ENCODE measurements at places on chromosomes 11 and 22. TPM values are rescaled to one million over a fixed set of nuclear protein-coding genes. Genes with fewer than 3 reads are reported as not detected.

DNA sequence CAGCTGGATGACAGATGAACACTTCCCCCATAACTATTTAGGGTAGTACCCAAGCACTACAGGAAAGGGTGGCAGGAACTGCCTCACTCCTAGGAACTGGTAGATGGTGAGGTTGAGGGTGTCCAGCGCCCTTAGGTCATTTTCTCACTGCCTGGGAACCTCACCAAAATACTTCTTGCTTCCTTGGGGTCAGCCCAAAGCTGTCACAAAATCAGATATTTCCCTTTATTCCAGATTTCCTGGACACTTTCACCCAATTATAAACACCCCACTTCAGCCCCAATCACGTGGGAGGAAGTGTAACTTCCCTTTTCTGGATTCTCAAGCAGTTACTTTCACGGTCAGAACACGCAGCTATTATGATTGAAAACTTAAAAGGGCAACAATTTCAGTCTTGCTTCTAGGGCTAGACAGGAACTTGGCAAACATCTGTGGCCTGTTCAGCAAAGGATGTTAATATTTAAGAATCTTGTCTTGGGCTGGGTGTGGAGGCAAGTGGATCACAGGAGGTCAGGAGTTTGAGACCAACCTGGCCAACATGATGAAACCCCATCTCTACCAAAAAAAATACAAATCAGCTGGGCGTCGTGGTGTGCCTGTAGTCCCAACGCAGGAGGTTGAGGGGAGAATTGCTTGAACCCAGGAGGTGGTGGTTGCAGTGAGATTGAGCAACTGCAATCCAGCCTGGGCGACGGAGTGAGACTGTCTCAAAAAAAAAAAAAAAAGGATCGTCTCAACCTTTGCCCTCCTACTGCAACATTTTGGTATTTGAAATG, 4.0 kb downstream of the FTH1 start:
- no peak for DNase-seq

GRCh38 chr11:81070948-81071347, 1630.1 kb upstream of the TENM4 start:
- no peak for DNase-seq

GRCh38 chr22:39924286-39924685, 23.4 kb downstream of the GRAP2 start:
- DNase-seq, result no peak

DNA sequence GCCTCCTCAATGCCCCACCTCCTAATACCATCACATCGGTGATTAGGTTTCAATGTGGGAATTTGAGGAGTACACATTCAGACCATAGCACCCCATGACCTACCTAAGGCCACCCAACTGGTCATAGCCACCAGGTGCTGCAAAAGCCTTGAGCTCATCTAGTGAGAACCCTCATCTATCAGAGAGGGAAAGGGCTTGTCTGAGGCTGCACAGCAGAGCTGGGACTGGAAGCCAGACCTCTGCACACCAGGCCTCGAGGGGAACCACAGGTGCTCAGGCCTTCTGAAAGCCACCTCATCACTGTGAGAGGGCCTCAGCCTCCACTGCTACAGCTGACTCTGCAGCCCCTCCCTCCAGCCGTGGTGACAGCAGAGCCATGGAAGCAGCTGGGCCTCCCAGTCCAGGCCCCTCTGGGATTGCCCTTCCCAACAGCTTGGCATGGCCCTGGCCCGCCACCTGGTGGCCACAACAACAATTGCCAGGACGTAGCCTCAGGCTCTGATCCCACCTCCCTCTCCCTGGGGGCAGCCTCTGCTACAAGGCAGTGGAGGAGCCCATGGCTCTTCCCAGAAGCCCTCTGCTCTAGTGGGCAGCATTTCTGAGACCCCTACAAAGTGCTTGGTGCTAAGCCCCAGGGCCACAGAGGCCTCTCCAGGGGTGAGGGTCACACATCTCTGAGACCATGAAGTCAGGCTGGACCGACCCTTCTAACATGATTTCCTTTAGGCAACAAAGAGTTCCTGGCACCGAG, 41.0 kb upstream of the PRDM11 start:
- DNase-seq, result peak; percentile 94

GRCh38 chr22:35033635-35034296, 32.2 kb upstream of the ISX start:
- no peak for DNase-seq

GRCh38 chr22:45426387-45426786, 12.9 kb downstream of the RIBC2 start:
- no peak for DNase-seq

LDLRAD3 gene
- 35.6 TPM for total RNA-seq

CD3D gene
- total RNA-seq, result not detected

CD3E gene
- not detected for total RNA-seq

ZNF214 gene
- 13.2 TPM for total RNA-seq

SH3BP1 gene
- 10.3 TPM for total RNA-seq

KCTD14 gene
- total RNA-seq, result 5.3 TPM

ROM1 gene
- total RNA-seq, result 2.2 TPM

KDM4E gene
- not detected for total RNA-seq

SCUBE2 gene
- 42.1 TPM for total RNA-seq
